ENCODE measurements at places on chromosomes 4 and X. TPM values are rescaled to one million over a fixed set of nuclear protein-coding genes. Genes with fewer than 3 reads are reported as not detected.

GRCh38 chrX:111180750-111181240 lies 84.8 kb downstream of the PAK3 start:
- no peak for DNase-seq

- DNase-seq, result no peak
These were observed 1588.9 kb upstream of the PCDH7 start for GRCh38 chr4:29131304-29131703.

GRCh38 chr4:40750461-40751258 lies 905 bp downstream of the NSUN7 start:
- peak; percentile 24 for DNase-seq

DNA sequence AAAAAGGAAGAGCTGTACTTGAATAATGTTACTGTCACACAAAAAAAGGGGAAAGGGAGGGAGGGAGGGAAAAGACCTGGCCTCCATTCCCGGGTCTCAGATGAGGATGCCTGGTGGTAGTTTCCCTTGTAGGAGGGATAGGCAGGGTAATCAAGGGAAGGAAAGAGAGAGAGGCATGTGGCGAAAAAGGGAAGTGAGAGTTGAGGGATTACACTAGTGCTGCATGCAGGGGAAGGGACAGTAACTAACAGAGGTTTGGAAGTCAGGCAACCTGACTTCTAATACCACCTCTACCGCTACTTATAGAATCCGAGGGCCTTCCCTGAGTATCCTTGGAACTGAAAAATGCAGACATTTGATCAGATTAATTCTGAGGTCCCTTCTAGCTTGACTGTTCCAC lies 821.7 kb upstream of the FTHL17 start:
- no peak for DNase-seq

GRCh38 chr4:57094832-57095223 lies 15.4 kb downstream of the IGFBP7 start:
- no peak for DNase-seq

DNA sequence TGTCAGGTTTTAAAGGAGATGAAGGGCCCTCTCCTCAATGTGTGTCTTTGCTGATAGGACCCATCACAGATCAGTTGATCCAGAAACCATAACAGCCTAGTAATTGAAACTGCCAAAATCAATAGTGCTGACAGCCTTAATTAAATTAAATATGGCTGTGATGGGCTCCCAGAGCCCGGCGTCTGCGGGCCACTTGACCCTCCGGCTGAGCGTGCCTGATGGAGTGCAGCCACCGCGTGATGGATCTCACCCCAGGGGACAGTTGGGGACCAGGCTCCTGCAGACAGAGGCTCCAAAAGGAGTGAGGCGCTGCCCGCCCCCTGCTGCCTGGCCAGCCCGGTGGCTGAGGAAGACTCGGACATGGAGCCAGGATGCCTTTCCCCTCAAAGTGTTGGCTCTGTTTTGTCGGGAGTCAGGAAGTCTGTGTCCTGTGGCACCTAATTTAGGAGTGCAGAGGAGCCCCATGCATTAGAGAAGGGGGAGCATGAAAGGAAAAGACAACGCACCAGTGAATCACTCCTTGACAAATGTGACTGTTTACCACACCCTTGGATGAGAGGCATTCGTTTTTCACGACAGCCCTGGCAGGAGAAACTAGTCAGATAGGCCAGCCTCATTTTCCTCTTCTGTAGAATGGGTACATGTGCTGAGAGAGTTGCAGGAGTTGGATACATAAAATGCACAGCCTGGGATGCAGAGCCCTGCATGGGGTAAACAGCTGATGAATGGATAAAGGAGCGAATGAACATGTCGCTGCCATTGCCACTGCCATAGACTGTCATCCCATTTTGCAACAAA lies 40.9 kb upstream of the MSX1 start:
- no peak for DNase-seq

GRCh38 chrX:39336671-39337311 lies 535.5 kb downstream of the MID1IP1 start:
- DNase-seq, result no peak

DNA sequence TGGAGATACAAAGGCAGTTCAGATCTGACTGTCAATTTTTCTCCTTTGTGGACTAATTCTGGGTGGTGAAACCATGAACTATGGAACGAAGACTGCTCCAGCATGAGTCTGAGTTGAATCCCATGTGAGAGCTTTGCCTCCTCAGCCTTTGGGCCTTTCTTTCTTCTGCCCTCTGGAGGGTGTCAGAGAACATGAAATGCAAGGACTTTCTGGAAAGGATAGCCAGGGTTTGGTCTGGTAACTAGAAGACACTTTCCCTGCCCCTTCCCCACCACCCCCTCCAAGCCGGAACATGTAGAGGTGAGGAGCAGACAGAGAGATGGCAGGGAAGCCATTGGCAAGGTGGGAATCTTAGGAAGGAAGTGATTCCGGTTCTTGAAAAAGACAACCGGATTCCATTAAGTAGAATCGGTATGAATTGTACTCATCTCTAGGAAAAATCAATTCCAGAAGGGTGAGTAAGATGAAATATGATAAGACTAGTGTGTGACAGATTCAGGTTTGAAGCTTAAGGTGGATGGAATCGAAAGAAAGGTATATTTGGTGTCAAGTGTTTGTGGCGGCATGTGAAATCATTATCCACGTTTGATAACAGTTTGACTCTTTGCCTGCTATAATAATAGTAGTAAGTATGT lies 19.0 kb downstream of the FHL1 start:
- DNase-seq, result no peak

GRCh38 chrX:110168585-110168984 lies 149.3 kb downstream of the AMMECR1 start:
- DNase-seq, result no peak

- DNase-seq, result no peak
These were observed 42.3 kb downstream of the RFC1 start for GRCh38 chr4:39323821-39324220.

GRCh38 chr4:60502733-60503132 lies 697.4 kb upstream of the ADGRL3 start:
- no peak for DNase-seq

DNA sequence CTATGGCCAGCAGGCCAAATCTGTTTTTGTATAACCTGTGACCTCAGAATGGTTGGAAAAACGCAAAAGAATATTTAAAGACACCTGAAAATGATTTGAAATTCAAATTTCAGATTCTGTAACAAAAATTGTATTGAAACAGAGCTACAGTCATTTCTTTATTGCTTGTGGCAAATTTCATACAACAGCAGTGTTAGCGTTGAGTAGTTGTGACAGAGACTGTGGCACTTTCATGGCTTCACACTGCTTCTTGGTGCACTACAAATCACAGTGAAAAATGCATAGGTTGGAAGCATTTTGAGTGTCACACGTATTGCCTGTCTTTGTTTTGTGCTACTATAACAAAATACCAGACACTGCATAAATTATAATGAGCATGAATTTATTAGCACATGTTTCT lies 12.2 kb upstream of the PARM1 start:
- DNase-seq, result no peak

Gene TET2
- total RNA-seq, result 11.4 TPM

Gene CXCL5
- total RNA-seq, result 3.4 TPM

Gene SPRY1
- total RNA-seq, result 58.3 TPM

Gene GLUD2
- total RNA-seq, result 0.46 TPM

Gene ZCCHC12
- 0.44 TPM for total RNA-seq

Gene COX7B2
- not detected for total RNA-seq

Gene APELA
- 0.85 TPM for total RNA-seq

Gene WDR17
- total RNA-seq, result 0.64 TPM
